Sigmoid colon (tissue), 7 donors: ENCODE measurements at places on chromosomes 6 and 20. TPM values are rescaled to one million over a fixed set of nuclear protein-coding genes. Genes with fewer than 3 reads are reported as not detected.
A peak's percentile ranks its signal among the peaks of the same experiment; 100 is the strongest.

DNA sequence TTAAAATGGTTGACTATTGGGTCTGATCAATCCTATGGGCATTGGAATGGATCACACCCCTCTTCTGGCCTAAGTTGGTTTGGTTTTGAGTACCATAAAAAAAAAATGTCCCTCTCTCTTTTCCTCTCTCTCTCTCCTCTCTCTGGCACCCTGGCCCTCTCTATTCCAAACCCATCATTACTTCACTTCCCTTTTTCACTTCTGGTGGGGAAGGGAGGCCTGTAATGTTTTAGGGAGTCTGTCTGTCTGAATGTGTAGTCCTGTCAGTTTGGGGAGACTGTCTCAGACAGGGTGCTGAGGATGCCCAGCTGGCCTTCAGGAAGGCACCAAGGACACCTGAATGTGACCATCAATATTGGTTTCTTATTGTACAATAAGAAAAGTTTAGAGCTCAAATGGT, 165.8 kb downstream of the CD24 start:
- H3K36me3 ChIP-seq: no peaks in the 10 kb centered on the region
- no peaks in the 10 kb centered on the region for H3K4me1 ChIP-seq
- DNase-seq: no peak

DNA sequence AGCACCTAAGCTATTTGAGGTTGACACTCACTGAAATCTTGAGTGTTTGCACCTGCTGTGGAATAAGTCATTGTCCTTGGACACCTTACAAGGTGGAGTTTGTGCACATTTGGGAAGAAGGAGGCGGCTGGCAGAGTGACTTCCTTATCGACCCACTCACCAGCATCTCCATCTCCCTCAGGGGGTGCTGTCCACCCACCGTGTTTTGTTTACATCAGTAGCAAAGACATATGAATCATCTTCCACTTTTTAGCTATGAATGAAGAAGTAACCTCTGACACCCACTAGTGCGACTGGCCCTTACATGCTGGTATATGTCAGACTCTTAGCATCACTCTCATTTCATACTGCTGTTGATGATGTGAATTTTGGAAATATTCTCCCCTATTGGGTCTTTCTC, 119.5 kb upstream of the SGK1 start:
- H3K4me1 ChIP-seq: no peaks in the 10 kb centered on the region
- no peak for DNase-seq
- no peaks in the 10 kb centered on the region for H3K27me3 ChIP-seq

GRCh38 chr6:31158863-31159855, 770 bp downstream of the TCF19 start:
- peak overlapping the region; percentile 84 for H3K27ac ChIP-seq
- H3K4me1 ChIP-seq: peaks cover 24% of the 10 kb centered on the region
- no peaks in the 10 kb centered on the region for H3K27me3 ChIP-seq
- no peaks in the 10 kb centered on the region for H3K36me3 ChIP-seq
- peak overlapping the region; percentile 46 for H3K4me3 ChIP-seq
- peak; percentile 63 for DNase-seq

DNA sequence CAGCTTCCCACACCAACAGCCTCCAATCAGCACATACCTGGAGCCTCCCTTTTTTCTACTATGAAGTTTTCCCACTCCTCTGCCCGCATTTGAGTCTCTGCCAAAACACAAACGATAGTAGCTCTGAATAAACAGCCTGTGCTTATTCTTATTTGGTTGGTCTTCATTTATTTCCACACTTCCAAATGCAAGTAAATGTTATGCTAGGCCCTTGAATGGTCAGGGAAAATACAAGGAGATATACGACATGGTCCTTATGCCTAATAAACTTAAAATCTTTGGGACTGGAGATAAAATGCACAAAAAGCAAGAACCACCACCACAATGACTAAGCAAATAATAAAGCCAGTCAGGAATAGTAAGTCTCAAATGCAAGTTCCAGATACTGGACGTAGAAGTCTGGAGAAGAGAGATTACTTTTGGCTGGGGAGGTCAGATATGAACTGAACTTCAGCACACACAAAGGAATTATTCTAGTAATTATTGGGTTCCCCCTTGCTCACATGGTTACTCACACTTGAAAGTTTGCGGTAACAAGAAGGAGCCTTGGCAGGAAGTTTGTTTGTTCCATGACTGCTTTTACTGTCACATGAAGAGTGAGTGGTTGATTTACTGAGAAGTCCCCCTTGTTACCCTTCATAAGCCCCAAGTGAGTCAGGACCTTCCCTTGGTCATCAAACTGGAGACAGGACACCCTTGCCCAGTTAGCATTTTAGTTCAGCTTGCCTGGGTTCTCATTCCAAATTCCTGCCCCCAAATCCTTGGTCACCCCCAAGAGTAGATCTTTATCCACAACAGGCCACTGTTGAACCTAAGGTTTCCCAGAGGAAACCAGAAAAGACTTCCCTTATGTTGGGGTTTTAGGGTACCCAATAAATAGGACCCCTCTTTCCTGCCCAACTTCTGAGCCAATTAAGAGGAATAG, 511.2 kb upstream of the JARID2 start:
- no peak overlapping the region for H3K4me3 ChIP-seq
- DNase-seq: no peak
- H3K36me3 ChIP-seq: no peaks in the 10 kb centered on the region
- H3K27ac ChIP-seq: no peak overlapping the region

GRCh38 chr6:64489763-64490162, 854.2 kb downstream of the PHF3 start:
- no peaks in the 10 kb centered on the region for H3K27me3 ChIP-seq
- H3K27ac ChIP-seq: no peak overlapping the region
- no peaks in the 10 kb centered on the region for H3K4me1 ChIP-seq
- no peaks in the 10 kb centered on the region for H3K36me3 ChIP-seq
- H3K4me3 ChIP-seq: no peak overlapping the region
- no peak for DNase-seq

- no peaks in the 10 kb centered on the region for H3K27me3 ChIP-seq
- peaks cover 18% of the 10 kb centered on the region for H3K4me1 ChIP-seq
- H3K4me3 ChIP-seq: peak overlapping the region; percentile 79
- peak; percentile 90 for DNase-seq
- H3K36me3 ChIP-seq: peaks cover 11% of the 10 kb centered on the region
- H3K27ac ChIP-seq: peak overlapping the region; percentile 93
Observed at GRCh38 chr6:157322792-157323254, 496 bp downstream of the TMEM242 start.

- H3K4me3 ChIP-seq: peak overlapping the region; percentile 58
- peaks cover 33% of the 10 kb centered on the region for H3K4me1 ChIP-seq
- no peak for DNase-seq
Observed at GRCh38 chr6:37168811-37169495, 999 bp upstream of the PIM1 start.

DNA sequence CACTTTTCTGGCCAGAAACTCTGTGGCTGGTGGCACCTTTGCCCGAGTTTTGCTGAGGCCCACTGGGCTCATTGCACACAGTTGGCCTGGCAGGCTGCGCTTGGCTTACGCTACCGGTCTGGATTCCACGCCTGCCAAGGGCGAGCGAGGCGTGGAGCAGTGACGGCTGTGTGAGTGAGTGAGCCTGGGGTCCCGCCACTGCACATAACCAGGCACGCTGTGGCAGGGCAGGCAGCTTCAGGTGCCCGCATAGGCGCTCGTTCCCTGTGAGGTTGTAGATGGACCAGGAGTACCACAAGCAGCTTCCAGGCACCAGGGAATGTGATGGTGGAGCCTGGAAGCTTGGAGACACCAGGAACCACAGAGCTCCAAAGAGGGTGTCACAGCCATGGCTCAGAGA, 190.1 kb upstream of the DEFB112 start:
- H3K36me3 ChIP-seq: no peaks in the 10 kb centered on the region
- no peaks in the 10 kb centered on the region for H3K4me1 ChIP-seq
- no peak overlapping the region for H3K4me3 ChIP-seq

DNA sequence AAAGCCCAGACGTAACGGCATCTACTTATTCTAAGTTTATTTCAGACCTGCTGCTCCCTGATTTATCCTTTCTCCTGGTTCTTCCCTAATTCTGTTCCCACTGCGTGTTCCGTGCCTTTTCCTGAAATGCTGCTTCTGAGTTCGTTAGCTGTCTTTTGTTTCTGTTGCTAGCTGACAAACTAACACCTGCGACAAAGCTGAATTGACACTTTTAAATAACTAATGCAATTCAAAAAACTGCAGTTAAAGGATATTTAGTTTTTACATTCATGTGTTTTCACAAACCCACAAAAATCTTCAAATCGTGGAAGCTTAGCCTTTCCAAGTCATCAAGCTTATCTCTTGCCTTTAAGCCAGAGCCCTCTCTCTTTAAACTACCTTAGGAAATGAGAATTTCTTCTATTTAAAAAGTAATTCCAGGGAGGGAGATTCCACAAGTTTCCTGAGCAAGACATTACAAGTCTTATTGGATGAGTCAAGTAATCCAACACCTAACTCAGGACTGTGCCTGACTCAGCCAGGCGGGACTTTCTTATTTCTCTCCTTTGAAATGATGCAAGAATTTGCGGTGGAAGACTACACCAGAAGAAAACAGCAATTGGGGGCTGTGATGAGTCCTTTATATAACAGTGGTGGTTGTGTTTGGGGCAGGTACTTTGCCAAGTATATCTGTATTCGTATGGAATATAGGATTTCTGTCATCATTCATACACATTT, 6.3 kb downstream of the ADTRP start:
- no peak overlapping the region for H3K4me3 ChIP-seq
- peaks cover 39% of the 10 kb centered on the region for H3K4me1 ChIP-seq
- H3K27me3 ChIP-seq: no peaks in the 10 kb centered on the region
- peak; percentile 74 for DNase-seq

EYA4 gene
- total RNA-seq: 8.6 TPM

AFG1L gene
- 3.6 TPM for total RNA-seq

TAF4 gene
- 8.9 TPM for total RNA-seq
